ENCODE measurements at places on chromosomes 5 and 9. TPM values are rescaled to one million over a fixed set of nuclear protein-coding genes. Genes with fewer than 3 reads are reported as not detected.

DNA sequence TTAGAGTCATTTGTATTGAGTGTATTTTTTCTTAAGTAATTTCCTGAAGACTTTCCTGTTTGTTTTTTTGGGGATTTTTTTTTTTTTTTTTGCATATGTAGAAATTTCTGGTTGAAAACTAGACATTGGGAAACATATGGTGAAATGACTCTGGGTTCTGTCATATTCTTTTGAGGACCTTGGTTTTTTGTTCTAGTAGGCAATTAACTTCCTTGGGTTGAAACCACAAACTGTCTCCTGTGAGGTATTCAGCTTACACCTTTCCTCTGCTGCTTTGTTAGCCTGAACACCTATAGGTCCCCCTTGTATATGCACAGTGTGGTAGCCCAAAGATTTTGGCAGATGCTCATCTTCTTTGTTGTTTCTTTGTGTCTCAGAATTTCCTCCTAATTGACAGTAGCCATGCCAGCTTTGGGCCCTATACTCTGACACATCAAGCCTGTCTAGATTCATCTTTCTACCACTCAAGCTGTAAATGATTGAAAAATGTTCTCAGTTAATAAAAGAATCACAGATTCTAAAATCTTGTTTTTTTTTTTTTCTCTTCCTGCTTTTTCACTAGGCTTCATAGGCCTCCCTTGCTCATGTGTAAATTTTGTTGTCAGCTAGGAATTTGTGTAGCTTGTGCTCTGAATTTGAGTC lies 140.6 kb downstream of the COMMD10 start:
- no peak for DNase-seq

DNA sequence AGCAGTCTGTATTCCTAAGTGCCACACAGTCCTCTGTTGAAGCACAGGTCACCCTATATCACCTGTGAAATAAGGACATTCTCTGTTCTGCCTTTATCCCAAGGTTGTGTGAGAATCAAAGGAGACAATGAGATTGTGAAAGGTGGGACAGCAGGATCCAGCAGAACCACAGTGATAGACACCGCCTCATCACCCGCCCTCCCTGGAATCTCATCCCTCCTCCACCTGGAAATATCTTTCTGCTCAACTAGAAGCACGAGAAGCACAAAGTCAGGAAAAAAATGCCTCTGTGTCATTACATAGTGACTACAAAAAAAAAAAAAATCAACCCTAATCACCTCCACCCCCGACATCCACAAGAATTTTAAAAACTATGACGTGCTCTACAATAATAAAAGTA lies 32.3 kb downstream of the KLHL3 start:
- DNase-seq = no peak

The ST8SIA4 gene
- 4.1 TPM for total RNA-seq

DNA sequence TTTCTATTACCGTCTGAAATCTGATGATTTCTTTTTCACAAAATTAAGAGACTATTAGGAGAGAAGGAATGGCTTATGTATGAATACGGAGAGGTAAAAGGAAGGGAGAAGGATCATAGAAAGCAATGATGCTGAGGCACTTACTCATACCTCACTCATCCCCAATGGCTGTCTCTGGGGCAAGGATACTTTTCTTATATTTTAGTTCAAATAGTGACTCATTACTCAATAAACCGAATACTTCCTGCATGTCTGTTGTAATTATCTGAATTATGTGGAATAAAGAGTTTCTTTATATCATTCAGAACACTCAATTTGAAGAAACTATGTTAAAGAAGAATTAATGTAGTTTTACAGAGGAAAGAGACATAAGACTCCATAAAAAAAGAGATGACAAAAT lies 284.5 kb upstream of the NUDT12 start:
- no peak for DNase-seq

GRCh38 chr9:115267790-115268189 lies 149.8 kb upstream of the TNC start:
- no peak for DNase-seq

GRCh38 chr5:68015381-68016302 lies 199.9 kb upstream of the PIK3R1 start:
- no peak for DNase-seq

- DNase-seq = no peak
Observed at GRCh38 chr9:19416143-19416542, 7.3 kb downstream of the ACER2 start.

DNA sequence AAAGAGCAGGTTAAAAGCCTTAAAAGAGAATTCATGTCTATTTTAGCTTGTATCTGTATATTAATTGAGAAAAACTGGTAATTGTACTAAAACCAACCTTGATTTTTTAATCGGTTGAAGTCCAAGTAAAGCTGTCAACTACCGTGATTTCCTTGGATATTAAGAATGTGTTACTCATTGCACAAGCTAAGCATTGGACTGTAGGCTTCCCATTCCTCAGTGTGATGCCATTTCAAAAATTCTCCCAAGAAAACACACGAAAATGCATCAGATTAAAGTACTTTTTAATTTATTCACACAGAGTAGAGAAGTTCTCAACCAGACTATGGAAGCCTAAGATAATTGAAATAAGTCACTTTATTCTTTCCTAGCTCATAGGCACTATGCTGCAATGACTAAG lies 761.4 kb upstream of the TYRP1 start:
- DNase-seq = no peak

The LOX gene
- total RNA-seq = 28.4 TPM

The PCDHB16 gene
- 2.4 TPM for total RNA-seq

The PAX5 gene
- not detected for total RNA-seq

The PBX3 gene
- total RNA-seq = 88.4 TPM

GRCh38 chr5:178331491-178331996 lies 98.9 kb upstream of the PHYKPL start:
- DNase-seq = peak; percentile 87

GRCh38 chr5:167851416-167851815 lies 440.0 kb upstream of the WWC1 start:
- DNase-seq = no peak

DNA sequence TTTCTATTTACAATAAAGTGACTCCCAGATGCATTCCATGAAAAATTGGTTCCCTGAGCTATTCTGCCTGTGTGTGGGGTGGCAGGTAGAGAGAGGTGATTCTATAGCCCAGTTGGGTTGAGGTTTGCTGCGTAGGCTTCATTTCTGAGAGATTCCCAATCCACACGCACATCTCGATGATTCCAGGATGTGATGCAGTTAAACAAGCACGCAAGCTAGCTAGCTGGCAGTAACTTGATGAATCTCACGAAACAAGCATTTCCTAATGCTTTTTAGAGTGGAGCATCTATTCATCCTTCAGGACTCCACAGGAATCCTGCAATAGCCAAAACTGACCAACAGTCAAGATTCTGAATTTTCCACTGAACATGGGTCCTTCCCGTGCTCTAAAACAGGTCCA lies 43.8 kb upstream of the CER1 start:
- no peak for DNase-seq

DNA sequence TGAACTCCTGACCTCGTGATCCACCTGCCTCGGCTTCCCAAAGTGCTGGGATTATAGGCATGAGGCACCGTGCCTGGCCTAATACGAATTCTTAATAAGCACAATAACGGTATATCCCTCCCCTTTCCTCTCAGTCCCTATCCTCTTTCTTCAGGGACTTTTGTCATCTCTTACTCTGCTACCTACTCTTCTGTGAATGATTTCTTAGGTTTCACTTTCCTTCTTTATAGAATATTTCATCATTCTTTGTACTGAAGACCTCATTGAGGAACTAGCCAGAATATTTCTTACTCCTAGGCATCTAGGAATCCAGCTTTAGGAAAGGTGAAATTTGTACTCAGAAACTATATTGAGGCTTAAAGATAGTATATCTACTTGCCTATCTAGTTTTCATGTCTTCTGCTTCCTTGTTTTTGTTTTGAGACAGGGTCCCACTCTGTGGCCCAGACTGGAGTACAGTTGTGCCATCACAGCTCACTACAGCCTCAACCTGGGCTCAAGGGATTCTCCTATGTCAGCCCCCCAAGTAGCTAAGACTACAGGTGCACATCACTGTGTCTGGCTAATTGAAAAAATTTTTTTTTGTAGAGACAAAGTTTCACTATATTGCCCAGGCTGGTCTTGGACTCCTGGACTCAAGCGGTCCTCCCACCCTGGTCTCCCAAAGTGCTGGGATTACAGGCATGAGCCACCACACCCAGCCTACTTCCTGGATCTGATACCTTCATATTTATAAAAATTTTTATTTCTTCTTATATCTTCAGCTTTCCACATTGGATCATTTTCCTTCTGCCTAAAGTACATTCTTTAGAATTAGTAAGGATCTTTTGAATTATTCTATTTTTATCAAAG lies 69.7 kb downstream of the GPBP1 start:
- DNase-seq = no peak

DNA sequence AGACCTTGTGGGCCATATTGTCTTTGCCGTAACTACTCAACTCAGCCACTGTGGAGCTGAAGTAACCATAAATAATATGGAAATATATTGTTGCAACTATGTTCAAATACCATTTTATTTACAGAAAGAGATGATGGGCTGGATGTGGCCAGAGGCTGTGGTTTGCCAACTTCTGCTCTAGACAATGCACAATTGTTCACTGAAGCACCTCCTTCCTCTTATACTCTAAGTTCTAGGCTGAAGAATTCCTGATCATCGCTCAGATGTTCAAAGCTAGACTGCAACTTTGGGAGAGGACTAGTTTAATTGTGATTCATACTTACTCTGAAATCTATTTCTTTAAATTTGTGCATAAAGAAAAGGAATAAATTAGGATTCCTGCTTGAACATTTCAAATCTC lies 245.0 kb downstream of the TAF11L14 start:
- no peak for DNase-seq

The TLX3 gene
- not detected for total RNA-seq

DNA sequence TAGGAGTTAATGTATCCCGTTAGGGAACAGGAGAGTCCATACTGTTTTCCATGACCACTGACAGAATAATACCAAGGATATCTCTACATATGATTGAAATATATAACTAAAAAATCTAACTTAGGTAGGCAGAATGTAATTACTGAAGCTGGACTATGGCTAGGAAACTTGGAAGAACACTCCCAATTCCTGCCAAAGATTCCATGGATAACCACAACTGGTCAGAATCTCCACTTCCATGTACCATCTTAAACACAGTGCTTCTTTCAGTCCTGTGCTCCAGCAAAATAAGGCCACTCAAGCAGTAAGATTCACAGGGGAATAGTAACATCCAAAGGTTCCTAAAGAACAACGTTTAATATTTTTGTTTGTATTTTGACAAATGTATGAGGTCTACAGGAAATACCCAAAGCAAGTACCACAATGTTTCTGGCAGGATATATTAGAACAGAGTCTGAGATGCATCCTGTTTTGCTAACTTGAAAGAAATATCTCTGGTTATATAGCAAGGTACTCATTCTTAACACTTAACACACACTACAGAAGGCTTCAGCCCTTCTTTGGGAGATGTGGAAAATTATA lies 295.0 kb downstream of the ADAMTS6 start:
- DNase-seq = no peak

The ACTBL2 gene
- total RNA-seq = not detected

GRCh38 chr5:112616812-112617547 lies 120.7 kb upstream of the APC start:
- no peak for DNase-seq

The GLRA1 gene
- total RNA-seq = not detected

The AGXT2 gene
- not detected for total RNA-seq

DNA sequence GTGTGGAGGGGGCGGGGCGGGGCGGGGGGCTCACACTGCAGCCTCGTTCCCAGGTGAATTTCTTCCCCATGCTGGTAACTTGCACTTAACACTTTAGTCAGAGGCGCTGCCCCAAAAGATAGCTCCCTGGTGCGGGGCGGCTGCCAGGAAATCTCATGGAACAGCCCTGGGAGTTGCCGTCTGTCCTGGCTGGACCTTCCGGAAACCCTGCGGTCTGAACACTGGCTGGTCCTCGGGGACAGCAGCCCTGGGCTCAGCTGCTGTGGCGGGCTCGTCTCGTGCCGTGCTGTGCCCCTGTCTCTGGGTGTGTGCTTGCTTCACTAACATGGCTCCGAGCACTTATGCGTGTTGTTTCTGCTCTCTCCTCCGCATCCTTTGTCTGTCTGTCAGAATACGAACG lies 25.8 kb downstream of the PTGES2 start:
- peak; percentile 86 for DNase-seq

Data from right cardiac atrium (tissue), 5 donors.